ENCODE measurements at places on chromosomes 16 and 17.

GRCh38 chr16:25788637-25789036 is 96.9 kb downstream of the HS3ST4 start:
- DNase-seq = no peak

DNA sequence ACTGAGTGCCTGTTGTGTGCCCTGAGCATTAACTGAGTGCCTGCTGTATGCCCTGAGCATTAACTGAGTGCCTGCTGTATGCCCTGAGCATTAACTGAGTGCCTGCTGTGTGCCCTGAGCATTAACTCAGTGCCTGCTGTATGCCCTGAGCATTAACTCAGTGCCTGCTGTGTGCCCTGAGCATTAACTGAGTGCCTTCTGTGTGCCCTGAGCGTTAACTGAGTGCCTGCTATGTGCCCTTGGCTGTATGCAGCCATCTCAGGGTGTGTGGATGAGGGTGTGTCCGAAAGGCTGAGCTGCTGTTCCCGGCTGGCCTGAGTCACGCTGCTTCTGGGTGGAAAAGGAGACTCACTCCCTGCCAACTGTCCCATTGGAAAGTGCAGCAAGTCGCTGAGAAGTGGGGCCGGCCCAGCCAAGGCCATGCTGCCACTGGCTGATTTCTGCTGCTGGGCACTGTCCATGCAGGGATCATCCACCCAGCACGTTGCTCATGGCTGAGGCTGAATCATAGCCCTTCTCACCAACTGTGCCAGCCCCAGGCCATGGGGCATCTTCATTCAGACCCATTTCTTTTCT is 113.8 kb downstream of the OR1D5 start:
- no peak for DNase-seq

- no peak for DNase-seq
Measured at GRCh38 chr17:5418858-5419355, 555 bp downstream of the NUP88 start.

DNA sequence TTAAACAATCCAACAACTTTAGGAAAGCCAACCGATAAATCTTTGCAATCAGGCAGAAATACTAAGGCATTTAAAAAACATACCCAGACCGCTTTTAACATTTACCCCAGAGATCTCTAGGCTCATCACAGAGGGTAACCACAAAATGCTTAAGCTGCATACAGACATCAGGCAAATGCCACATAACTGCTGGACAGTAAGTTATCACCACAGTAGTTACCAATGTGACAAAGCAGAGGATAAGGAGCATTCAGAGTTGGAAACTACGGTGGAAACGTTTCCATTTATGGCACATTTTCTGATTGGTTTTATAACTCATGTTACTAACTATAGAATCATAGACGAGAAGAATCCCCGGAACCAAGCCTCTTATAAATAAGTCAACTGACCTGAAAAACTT is 77.5 kb downstream of the KANSL1 start:
- DNase-seq = no peak

GRCh38 chr16:58651965-58652348 is 22.3 kb upstream of the CNOT1 start:
- no peak for DNase-seq

DNA sequence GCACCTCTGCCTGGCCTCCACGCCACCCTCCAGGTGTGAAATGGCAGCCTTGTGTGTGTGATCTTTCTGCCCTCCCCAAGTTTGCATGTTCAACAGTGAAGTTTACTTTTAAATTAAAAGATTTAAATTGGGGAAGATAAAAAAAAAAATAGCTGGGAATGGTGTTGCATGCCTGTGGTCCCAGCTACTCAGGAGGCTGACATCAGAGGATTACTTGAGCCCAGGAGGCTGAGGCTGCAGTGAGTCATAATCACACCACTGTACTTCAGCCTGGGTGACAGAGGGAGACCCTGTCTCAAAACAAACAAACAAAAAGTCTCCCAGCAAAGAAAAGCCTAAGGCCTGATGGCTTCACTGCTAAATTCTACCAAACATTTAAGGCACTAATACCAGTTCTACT is 35.4 kb upstream of the RNF43 start:
- DNase-seq = no peak

DNA sequence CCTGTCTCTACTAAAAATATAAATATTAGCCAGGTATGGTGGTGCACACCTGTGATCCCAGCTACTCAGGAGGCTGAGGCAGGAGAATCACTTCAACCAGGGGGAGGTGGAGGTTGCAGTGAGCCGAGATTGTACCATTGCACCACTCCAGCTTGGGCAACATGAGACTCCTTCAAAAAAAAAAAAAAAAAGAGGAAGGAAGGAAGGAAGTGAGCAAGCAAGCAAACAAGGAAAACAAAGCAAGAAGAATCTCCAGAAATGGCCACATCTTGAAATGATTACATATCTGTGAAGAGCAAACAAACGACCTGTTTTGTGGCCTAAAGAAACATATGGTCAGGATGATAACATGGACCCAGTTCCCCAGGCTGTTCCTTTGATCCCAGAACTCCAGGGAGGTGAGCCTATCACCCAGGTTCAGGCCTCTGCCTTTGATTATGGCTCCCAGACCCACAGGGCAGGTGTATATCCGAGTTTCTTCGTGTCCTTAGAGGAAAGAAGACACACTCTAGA is 8.9 kb downstream of the ACOX1 start:
- no peak for DNase-seq

GRCh38 chr17:78013683-78014467 is 55.4 kb downstream of the TNRC6C start:
- DNase-seq = peak; percentile 77

DNA sequence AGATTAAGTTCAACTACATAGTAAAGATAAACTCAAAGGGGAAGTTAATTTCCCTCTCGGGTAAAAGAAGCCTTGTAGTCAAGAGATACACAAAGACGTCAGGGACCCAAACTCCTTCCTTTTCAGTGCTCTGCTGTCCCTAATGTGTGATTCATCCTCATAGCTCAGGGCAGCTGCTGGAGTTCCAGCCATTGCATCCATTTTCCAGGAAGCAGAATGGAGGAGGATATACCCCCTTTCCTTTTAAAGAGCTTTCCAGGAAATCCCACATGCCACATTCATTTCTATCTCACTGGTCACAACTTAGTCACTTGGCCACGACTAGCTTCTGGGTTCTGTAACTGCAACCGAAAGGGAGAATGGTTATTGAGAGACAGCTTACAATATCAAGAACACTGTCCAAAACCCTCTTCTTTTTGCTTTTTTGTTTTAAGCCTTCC is 95.3 kb downstream of the SOCS1 start:
- DNase-seq = no peak

DNA sequence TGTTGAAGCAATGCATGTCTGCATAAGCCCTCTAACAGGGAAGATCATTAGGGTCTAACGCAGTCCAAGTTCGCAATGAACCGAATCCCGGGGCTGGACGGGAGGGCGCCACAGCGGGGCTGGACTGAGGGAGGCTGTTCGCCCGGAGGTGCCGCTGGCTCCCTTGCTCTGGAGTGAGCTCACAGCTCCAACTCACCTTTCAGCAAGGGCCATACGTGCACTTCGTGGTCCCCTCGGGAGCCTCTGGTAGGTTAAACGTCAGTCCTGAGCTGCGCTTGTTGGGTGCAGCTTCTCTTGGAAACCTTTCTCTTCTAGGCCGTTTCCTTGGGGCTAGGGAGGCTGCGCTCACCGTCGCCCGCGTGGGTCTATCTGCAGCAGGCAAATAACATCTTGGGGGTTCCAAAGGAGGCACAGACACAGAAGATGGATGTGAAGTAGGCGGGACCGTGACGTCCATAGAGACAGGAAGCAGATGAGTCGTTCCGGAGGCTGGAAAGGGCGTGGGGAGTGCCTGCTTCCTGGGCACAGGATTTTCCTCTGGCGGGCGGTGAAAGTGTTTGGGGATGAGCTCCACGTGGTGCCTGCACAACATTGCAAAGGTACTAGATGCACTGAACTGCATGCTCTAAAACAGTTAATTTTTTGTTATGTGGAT is 21.9 kb downstream of the ATP2C2 start:
- DNase-seq = no peak

GRCh38 chr17:63455417-63455816 is 9.3 kb upstream of the CYB561 start:
- DNase-seq = no peak

GRCh38 chr17:44736551-44737240 is 22.1 kb upstream of the ADAM11 start:
- no peak for DNase-seq

DNA sequence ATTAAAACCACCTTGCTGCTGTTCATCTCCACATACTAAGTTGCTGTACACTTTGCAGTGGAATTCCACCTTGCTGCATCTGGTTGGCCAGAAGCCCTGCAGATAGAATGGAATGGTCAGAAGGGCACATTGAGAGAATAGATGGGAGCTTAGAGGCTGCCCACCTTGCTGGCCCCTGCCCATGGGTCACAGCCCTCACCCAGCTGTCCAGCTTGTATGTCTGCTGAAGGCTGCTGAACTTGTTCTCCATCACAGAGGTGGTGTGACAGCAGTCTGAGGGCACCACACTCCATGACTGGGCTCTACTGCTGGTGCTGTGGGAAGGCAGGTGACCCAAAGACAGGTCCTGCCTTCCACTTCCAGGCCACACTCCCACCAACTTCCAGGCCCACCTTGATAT is 1755.4 kb downstream of the TP53TG3F start:
- no peak for DNase-seq

DNA sequence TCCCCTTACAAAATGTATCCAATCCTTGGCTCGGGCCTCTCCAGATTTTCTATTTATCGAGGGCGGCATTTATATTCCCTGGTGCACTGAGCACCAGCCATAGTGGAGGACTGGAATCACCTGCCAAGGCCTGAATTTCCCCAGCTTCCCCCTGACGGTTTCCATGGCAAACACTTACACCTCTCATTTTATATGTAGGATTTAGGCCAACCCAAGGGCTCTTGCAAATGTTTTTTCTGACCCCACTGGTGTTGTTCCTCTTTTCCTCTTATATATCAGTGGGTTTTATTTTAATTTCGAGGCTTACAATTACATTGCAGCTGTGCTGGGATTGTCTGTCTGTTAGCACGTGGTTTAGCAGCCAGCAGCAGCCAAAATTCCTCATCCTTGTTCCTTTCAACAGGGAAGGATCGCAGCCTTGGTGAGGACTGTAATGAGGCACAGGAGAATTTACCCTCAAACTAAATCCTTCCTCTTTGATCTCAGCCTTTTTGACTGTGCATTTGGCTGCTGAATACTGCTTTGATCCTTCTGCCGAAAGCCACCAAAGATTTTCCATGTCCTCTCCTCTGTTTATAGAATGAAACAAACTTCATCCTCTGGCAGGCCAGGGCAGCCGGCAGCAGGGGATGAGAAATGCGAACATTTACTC is 26.5 kb upstream of the CES5A start:
- DNase-seq = no peak

DNA sequence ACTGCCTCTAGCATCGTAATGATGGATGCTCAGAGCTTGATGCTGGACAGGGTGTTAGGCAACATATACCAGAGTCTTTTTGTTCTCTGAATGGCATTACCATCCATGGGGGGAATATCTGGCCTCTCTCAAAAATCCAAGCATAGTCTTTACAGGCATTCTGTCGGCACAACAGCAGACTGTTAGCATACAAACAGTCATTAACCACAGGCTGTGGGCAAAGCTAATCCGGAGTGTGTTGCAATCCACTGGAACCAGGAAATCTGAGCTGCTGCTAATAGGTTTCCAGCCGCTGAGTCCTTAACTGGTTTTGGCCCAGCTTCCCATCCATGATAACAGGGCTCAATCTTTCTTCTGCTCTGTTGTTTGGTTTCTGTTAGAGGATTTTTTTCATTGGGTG is 371.9 kb downstream of the HS3ST3B1 start:
- DNase-seq = no peak

DNA sequence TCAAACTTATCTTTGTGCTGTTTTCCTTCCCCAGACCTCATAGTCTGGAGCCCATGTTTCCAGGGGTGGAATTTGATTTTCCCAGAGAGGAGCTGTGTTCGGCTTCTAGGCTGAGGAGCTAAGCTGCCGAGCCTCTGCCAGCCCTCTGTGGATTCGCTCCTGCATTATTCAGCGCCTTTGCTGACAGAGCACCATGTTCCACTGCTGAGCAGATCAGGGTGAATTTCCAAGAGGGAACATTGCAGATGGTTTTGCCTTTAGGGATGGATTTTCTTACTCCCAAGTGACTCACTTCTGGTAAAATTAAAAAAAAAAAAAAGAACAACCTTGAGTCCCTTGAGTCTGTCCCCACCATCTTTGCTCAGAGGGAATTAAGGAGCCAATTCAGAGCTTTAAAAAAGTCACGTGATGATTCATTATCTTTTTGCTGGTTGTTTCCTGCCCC is 229.5 kb downstream of the PRKCA start:
- no peak for DNase-seq

- peak; percentile 25 for DNase-seq
Measured at GRCh38 chr16:76946879-76947278, 244.1 kb upstream of the MON1B start.

DNA sequence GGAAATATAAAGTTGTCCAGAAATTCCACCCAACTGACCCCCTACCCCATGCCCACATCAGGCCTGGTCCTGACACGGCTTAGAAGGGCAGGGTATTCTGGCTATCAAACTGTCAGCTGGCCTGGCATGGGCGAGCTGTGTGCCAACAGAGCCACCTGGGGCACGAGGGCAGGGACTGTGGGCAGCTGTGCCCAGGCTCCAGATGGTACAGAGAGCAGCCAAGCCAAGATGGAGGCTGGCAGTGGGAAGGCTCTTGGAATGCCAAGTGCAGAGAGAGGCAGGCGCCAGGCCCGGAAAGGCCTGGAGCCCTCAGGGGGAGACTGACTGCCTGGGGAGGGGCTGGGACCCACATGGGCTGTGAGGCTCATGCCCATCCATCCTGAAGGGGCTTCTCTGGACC is 24.3 kb upstream of the PHF12 start:
- no peak for DNase-seq

- no peak for DNase-seq
Measured at GRCh38 chr16:49493836-49494235, 120.2 kb downstream of the C16orf78 start.

DNA sequence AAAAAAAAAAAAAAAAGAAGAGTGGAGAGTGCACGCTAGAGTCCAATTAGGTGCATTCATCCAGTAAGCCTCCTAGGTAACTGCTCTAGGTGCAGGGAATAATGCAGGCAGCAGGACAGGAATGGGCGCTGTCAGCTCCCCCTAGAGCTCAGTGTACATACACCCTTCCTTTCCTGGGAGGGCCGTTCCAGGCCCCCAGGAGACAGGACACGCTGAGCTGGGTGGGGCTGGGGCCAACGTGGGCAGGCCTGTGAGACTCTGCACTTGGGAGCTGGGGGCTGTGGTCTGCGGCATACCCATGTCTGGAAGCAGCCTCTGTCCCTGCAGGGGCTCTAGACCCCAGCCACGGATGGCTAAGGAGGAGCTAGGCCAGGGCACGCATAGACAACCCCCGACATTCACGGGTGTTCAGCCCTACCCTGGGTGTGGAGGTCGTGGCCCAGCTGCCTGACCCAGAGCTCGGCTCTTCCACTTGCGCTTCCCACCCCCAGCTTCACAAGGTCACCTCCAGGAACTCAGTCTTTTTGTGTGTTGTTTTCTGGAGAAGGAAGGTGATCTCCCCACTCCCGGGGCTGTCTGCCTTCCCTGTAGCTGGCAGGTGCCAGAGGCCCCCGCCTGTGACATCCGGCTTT is 1.0 kb upstream of the ANTKMT start:
- peak; percentile 45 for DNase-seq

DNA sequence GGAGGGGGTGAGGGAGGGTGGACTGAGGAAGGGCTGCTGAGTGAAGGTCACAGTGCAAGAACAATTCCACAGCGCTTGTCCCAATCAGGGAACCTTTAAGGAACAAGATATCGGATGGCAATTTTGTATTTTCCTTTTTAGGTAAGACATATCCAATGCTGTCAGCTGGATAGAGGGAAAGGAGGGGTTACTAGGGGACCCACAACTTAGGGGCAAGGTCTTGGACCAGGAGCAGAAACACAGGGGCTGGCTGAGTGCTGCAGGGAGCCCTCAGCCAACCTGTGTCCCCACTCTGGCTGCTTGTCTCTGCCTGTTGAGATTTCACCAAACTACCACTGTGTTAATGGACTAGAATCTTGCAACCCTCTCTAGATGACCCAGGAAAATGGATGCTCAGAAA is 47.6 kb downstream of the AKAP1 start:
- no peak for DNase-seq

Data from NCI-H2081 (cell line).